Upper lobe of right lung (tissue), 1 donor: ENCODE measurements at places on chromosomes 5 and 9. TPM values are rescaled to one million over a fixed set of nuclear protein-coding genes. Genes with fewer than 3 reads are reported as not detected.

- DNase-seq, result no peak
These were observed 31.3 kb upstream of the SH3PXD2B start for GRCh38 chr5:172485511-172486202.

DNA sequence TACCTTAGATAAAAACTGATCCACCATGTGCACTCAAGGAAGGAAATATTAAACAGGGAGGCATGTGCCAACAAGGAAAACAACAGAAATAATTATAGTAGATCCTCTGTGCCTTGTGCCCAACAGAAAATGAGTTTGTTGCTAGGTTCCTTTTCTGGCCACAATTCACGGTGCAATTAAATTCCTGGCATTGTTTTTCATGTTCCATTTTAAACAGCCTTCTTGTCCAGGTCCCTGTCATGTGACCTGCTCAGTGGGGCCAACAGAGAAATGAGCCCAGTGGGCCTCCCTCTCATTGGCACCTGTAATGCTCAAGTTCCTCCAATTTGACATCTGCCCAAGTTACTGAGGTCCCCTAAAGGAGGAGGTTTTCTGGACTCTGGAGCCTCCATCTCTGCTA, 56.5 kb downstream of the SPOCK1 start:
- no peak for DNase-seq

DNA sequence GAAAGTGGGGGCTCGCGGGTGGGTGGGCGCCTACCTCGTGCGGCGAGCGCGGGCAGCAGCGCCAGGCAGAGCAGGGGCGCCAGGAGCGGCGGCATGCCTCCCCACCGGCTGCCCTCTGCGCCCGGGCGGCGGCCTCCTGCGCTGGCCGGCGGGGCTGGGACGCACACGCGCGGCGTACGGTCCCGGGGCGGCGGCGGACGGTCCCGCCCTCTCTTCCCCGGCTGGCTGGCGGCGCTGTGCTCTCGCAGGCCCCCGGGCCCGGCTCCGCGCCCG, 220 bp downstream of the NOTCH1 start:
- DNase-seq, result no peak

DNA sequence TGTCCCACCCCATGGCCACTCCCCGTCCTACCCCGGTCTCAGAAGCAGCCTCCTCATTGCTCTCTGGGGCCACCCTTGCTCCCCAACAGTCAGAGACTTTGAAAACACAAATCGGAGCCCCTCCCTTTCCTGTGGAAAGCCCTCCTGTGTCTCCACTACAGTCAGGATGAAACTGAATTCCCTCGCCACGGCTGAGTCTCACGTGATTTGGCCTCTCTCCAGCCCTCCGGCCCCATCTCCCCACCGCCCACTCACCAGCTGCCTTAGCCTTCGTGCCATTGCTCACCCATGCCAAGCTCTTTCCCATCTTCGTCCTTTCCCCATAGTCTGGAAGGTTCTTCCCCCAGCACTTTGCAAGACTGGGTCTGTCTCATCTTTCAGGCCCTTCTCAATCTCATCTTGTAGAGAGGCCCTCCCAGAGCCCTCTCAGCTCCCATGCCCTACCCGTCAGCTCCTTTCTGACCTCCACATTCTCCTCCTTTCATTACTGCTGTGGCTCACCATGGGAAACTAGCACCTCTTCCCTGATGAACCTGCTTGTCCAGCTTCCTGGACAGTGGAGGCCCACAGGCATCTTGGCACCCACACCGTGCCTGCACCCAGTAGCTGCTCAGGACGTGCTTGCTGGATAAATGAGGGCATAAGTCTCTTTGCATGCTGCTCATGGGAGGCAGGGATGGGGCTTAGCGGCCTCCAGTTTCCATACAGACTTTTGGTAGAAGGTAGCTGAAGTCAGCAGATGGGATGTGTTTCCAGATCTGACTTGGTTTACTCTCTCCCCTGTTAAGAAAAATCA, 126.4 kb upstream of the COL5A1 start:
- peak; percentile 34 for DNase-seq

GRCh38 chr5:142811866-142812557, 41.8 kb downstream of the ARHGAP26 start:
- no peak for DNase-seq

DNA sequence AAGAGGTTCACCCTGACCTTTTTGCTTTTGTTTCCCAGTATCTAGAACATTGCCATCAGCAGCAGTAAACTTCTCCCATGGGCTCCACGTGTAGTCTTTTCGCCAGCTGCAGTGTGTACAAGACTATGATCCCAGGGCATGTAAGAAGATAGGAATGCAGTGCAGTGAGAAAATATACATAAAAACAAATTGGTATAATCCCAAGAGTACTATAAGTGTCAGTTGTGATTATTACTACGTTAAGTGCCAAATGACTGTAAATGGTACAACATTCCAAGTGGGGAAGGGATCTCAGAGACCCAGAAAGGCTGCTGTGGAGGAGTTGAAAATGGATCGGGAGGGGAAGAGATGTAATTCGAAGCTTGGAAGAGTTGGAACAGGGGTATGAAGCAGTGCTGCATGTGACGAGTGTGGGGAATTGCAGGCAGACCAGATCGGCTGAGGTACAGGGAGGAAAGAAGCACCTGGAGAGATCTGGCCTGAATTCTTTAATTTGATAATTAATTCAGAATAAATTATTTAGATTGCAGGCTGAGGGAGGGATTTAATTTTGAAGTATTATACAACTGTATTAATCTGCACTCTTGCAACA, 95.1 kb downstream of the FBXL7 start:
- DNase-seq, result no peak

DNA sequence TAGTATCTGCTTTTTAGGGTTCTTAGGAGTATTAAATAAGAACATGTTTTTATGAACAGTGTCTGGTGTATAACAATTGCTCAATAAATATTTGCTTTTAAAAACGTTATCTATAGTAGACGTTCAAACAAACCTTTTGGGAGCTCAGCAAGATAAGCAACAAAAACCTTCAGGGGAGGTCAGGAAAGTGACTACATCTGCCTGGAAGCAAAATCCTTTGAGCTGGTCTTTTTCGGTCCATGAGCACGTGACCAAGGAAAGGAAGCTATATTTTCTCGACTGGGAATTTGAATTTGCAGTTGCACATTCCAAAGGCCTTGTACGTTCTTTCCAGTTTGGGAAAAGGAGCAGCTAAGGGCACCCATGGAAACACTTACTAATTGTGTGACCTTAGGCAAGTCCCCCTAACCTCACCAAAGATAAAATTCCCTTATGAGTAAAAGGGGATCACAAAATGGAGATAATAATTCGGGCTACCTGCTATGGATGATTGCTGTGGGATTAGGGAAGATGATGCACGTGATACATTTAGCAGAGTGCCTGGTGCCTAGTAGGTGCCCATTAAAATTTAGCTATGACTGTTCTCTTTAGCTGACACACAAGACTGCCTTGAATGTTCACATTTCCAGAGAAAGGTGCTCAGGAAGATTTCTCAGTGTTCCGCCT, 45.4 kb downstream of the PTTG1 start:
- DNase-seq, result no peak

- DNase-seq, result no peak
These were observed 46.3 kb upstream of the TNFSF15 start for GRCh38 chr9:114852050-114852594.

GRCh38 chr5:34685485-34686165, 29.5 kb downstream of the RAI14 start:
- DNase-seq, result no peak

DNA sequence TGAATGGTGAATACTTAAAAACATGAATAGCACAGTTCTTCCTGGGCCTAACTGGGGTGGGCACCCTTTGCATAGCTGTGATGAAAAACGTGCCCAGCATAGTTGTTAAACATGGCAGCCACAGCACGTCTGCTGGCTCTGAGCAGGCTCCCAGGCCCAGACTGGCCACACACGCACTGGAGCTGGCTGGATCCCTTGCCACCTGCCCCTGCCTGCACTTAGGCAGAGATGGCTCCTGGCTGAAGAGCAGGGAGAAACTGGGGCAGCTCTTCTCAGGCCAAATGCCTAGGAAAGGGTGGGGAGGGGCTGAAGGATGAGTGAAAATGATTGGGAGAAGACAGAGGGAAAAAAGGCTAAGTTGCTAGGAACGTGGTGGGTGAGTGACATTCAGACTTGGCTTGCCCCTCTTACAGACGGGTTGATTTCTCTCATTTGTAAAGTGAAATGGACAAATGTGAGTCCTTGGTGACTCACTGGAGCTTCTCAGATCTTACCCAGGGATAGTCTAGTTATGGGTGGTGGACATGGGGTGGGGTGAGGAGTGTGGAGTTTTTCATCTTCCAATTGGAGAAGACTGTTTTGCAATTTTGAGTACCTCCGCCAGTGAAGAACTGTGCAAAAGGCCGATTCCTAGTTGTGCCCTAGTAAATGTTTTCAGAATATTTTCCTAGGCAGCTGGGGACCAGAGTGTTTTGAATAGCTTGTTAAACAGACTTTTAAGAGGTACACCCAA, 42.4 kb downstream of the TRIO start:
- no peak for DNase-seq

GRCh38 chr5:145478651-145479050, 356.5 kb downstream of the PRELID2 start:
- DNase-seq, result no peak

DNA sequence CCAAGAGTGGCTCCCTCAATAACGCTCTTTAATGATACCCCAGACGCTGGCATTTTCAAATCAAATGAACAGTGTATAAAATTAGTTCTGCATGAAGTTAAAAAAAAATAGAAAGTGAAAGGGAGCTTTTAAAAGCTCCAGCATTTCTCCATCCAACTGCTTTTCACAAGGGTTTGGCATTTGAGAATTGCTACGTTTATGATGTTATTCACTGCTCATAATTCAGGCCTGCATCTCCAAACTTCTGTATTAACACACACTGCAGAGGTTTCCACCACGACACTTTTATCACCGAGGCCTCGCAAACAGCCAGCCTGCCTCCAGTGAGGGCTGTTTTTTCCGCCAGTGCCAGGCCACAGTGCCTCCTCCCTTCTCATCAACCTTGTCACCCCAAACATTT, 205.5 kb upstream of the EFNA5 start:
- DNase-seq, result no peak

DNA sequence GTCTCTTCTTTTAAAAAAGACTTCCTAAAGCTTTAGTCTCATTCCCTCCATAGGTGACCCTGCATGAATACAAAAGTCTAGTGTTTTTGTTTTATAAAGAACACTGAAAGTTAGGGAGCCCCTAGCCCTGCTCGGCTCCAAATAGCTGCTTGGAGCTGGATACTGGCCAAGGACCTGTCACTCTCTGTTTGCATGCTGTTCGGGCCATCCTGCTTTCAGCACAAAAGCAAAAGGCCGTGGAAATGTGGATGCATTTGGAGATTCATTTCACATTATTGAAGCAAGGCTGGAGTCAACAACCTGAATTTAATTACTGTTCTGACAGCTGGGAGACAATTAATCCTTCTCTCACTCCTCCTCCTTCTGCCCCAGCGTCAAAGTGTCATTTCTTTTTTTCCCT, 151.7 kb upstream of the NMUR2 start:
- DNase-seq, result no peak

DNA sequence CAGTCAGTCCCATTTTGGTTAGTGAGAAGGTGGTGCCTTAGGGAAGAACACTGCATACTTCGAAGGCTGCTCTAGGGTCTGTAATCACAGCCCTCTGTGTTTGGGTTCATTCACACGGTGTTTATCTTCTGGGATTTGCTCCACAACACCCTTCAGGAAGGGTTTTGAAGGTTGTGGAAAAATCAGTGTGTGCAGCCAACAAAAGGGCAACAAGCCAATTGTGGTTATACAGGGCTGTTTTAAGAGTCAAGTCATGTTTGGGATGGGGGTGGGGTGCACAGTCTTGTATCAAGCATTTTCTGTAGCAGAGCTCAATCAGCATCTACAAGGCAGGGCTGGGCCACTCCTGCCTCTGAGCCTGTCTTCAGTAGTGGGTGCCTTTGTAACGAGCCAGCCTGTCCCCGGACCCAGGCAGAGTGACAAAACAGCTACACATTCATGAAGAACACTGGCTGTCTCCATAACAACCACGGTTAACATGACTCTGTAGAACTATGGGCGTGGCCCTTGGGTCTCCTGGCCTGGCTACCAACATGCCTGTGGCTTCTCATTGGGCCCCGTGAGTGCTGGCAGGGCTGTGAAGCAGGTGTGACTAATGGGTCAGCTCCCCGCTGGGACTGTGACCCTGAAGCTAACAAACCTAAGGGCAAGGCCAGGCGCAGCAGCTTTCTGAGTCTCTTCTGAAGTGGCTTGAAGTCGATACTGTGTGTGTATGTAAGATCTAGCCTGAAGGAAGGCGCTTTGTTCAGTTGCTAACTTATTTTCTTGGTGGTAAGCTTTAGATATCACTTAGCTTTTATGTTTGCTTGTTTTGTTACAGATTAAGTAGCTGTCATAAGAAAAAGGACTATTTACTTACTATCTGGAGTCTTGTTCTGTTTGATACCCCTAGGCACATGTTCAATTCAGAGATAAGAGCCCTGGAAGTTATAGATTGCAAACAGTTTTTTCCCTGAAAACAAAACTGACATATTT, 27.9 kb upstream of the GOLM1 start:
- peak; percentile 88 for DNase-seq

GRCh38 chr9:129253803-129254381, 75.8 kb upstream of the IER5L start:
- DNase-seq, result peak; percentile 64

The CARD9 gene
- 10.0 TPM for total RNA-seq

The MEGF10 gene
- total RNA-seq, result 0.26 TPM

The PTGS1 gene
- total RNA-seq, result 16.4 TPM

The IRX2 gene
- total RNA-seq, result 56.4 TPM

The OLFML2A gene
- total RNA-seq, result 39.5 TPM
